Stimulated activated CD8-positive, alpha-beta memory T cell treated with anti-CD3 and anti-CD28 coated beads, Interleukin-4, amount 100 ng/mL, for 1 hour (primary cell): ENCODE measurements at places on chromosomes 16 and 17.

DNA sequence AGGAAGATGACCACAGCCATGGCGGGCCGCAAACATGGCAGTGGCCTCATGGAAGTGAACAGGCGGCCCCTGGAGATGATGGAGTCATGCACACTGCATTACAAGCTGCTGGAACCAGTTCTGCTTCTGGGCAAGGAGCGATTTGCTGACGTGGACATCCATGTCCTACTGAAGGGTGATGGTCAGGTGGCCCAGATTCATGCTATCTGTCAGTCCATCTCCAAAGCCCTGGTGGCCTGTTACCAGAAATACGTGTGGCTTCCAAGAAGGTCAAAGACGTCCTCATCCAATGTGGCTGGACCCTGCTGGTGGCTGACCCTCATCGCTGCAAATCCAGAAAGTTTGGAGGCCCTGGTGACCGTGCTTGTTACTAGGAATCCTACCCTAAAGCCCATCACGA, 13.4 kb upstream of the WSB1 start:
- DNase-seq, result no peak

- no peak for DNase-seq
Observed at GRCh38 chr17:61076621-61077031, 323.0 kb upstream of the TBX2 start.

- peak; percentile 32 for DNase-seq
Observed at GRCh38 chr16:10509534-10510025, 70.8 kb downstream of the EMP2 start.

- no peak for DNase-seq
Observed at GRCh38 chr17:28996554-28997096, 9.2 kb downstream of the SEZ6 start.

DNA sequence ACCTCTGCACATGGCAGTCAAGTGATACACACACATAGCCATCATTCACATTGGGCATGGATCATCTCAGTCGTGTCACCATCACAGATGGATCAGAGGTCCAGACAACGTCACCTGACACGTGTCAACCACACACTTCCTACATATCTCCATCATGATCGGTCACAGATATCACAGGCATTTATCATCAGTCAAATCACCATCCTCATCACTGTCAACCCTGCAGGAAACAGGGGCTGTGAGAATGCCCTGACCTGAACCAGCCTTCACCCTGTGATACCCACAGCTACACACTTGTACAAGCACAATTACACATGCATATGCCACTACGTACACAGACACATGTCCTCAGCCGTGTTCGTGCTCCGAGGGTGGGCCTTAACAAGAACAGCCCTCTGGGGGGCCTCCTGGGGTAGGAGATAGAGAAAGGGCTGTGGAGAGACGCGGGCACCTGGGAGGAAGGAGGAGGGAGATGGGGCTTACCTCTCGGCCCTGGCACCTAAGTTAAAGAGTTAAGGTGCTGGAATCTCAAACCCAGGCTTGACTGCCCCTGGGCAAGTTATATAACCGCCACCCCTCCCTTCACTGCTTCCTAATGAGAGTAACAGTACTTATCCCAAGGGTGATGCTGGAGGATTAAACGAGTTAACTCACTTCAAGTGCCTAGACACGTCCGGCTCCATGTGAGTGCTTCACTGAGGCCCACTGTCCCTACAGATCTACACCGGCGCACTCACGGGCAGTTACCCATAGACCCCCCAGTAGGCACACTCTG, 1.1 kb downstream of the SLC12A4 start:
- no peak for DNase-seq

DNA sequence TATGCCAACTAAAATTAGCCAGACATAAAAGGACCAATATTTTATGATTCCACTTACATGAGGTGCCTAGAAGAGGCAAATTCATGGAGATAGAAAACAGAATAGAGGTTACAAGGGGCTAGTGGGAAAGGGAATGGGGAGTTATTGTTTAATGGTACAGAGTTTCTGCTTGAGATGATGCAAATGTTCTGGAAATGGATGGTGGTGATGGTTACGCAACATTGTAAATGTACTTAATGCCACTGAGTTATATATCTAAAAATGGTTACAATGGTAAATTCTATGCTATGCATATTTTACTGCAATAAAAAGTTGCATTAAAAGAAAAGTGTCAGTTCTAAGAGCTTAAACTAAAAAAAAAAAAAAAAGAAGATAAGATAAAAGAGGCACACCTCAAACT, 17.9 kb downstream of the MT1X start:
- DNase-seq, result no peak

DNA sequence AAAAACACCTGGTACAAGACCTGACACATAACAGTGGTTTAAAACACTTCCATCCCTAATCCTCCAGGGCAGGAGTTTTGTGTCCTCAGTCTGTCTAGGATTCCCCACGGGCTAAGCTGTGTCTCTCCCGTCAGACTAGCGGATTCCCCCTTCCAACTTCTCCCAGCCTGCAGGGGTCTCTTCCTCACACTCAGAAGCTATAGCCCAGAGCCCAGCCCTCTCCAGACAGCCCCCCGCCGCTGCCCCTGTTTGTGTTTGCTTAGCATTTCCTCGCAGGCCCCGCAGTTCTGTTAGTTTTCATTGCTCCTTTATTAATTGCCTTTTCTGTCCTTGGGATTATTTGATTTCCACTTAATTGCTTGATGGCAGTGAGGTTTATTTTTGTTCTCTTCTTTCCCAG, 91.2 kb downstream of the TMEM132E start:
- DNase-seq, result no peak

DNA sequence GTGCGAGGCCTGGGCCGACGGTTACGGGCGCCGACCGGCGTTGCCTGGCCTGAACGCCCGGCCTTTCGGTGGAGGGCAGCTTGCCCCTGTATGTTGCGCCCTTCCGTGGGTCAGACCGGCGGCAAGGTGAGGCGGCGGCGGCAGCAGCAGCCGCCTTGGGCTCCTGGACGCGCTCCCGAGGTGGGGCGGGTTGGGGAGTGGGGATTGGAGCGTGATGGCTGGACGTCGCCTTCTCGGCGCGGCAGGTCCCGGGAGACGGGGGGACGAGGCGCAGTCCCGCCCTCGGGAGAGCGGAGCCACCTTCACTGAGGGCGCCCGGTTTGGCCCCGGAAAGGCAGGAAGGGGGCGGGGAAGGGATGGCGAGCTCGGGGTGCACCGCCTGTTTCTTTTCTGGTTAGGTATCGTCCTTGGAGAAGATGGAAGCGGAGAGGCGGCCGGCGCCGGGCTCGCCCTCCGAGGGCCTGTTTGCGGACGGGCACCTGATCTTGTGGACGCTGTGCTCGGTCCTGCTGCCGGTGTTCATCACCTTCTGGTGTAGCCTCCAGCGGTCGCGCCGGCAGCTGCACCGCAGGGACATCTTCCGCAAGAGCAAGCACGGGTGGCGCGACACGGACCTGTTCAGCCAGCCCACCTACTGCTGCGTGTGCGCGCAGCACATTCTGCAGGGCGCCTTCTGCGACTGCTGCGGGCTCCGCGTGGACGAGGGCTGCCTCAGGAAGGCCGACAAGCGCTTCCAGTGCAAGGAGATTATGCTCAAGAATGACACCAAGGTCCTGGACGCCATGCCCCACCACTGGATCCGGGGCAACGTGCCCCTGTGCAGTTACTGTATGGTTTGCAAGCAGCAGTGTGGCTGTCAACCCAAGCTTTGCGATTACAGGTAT, 671 bp downstream of the DGKE start:
- peak; percentile 34 for DNase-seq

GRCh38 chr17:81414756-81415516, 19.7 kb downstream of the BAHCC1 start:
- DNase-seq, result no peak

DNA sequence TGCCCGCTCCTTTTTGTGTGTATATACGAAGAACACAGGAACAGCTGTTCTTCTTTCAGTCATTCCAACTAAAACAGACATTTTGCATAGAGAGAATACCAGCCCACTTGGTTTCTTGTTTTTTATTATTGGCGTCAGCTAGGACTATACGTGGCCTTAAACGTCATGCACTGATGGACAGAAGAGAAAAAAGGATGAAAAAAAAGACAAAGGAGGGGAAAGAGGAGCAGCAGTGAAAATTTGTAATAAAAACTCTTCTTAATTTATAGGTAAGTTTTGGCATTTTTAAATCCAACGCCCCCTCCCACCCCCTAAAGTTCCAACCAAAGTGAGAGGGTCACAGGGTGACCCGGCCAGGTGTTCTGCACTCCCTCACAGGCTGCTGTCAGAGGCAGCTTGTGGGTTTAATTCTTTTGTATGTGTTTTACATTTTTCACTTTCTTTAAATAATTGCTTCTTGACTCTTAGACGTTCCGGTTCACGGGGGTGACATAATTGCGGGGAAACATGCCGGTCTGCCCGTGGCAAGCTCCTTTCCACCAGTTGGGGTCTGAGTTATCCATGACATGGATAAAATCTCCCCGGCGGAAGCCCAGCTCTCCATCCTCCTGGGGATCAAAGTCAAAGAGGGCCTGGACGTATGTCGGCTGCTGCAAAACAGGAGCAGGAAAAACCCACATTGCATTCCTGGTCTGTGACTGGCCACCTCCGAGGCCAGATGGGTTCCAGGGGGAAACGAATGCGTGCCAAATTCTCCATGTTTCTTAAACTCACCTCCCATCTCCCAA, 30.9 kb upstream of the SLC25A19 start:
- no peak for DNase-seq

GRCh38 chr16:67298277-67298676, 18.9 kb downstream of the PLEKHG4 start:
- DNase-seq, result no peak

DNA sequence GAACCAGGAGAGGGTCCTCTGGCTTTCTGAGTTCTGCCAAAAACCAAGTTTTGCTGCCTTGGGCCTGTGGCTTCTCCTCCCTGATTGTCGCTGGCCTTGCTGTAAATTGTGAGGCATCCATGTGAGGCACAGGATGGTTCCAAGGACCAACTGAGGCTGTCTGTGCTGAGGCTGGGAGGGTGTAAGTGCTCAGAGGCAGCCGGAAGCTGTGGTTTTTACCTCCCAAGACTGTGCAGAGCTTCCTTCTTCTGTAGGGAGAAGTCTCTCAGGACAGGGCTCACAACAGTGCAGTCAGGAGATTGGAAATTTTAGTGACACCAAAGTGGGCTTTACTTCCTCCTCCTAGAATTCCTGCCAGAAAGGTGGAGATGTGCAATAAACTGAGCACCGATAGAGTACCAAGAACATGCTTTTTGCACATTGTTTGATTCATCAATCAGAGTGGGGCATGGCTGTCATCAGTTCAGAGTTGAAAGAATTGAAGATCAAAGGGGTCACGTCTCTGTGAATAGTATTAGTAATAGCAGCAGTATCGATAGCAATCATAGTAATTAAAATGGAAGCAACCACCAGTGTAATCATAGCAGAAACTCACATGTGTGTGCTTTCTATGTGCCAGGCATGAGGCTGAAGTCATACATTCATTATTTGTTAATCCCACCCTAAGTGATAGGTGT, 467.1 kb downstream of the WWOX start:
- DNase-seq, result no peak

- no peak for DNase-seq
Observed at GRCh38 chr16:2879854-2880508, 3.0 kb upstream of the FLYWCH2 start.

DNA sequence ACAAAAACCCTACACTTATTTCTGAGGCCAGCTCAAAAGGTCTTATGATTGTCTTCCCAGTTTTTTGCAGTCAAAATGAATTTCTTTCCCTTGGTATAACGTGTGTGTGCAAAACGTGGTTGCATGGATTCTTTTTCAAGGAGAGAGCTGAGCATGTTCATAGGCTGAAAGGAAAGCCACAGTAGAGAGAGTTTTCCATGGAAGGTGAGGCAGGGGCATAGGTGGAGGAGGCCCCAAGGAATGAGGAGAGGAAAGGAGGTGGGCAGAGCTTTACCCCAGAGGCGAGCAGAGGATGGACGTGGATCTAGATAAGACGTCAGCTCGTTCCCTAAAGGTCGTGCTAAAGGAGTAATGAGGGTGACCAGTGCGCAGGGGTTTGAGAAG, 22.8 kb downstream of the TRPV2 start:
- DNase-seq, result no peak

DNA sequence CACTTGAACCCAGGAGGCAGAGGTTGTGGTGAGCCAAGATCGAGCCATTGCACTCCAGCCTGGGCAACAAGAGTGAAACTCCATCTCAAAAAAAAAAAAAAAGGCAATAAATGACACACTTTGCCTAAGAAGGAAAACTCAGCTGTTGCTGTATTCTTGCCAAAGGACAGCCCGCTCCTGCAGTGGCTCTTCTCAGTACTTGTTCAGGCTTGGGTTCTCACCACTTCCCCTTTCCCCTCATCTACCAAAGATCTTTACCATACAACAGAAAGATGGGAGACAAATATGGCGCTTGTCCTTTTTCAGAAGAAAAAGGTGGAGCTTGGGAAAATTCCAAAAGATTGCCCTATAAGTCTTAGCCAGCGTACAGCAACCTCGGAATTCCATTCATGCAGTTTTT, 58.5 kb downstream of the MYH13 start:
- DNase-seq, result no peak

DNA sequence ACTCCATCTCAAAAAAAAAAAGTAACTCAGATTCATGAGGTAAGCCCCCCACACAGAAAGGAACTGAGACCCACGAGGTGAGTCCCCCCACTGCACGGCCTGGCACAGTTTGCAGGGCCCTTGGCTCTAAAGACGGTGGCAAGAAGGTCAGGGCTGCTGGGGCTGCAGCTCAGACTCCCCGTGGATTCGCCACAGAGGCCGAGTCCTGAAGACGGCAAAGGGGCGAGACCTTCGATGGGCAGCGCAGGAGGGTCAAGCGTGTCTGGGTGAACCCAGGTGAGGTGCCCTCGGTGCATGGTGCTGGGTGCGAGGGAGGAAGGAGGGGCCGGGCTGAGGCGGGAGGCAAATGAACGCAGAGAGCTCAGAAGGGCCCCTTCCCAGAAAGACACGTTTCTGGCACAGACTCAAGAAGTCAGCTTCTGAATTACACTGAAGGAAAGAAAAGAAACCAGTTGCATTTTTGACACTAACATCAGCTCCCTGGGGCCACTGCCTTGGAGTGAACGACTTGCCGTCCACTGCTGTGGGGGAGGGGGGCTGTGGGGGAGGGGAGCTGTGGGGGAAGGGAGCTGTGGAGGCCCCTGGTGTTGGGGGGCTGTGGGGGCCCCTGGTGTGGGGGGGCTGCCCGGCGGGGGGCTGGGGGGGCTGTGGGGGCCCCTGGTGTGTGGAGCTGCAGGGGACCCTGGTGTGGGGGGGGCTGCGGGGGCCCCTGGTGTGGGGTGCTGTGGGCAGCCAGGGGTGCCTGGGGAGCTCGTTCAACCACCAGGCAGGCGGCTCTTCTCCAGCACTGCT, 69.8 kb upstream of the METRNL start:
- DNase-seq, result no peak

DNA sequence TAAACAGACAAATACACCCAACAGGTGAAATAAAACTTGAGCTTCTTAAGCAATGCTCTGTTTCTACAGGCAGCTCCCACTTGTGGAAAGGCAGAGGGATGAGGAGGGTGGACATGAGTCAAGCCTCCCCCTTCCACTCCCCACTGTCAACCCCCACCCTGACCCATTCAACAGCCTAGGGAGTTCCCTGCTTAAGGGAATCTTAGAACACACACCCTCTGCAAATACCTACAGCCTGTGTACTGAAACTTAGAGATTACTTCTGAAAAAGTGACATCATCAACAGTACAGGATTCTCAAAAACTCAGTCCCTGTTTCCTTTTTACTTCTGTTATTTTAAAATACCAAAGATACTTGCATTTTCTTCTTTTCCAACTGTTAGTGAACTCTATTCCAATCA, 345.4 kb downstream of the SOX9 start:
- DNase-seq, result no peak

GRCh38 chr17:58352596-58353388, 791 bp upstream of the SUPT4H1 start:
- DNase-seq, result no peak
